M059J (cell line): ENCODE measurements at places on chromosomes 7 and 10. TPM values are rescaled to one million over a fixed set of nuclear protein-coding genes. Genes with fewer than 3 reads are reported as not detected.
A peak's percentile ranks its signal among the peaks of the same experiment; 100 is the strongest.

The BMPER gene
- 1.5 and 2.3 TPM in 2 replicates for total RNA-seq

The SPDYE6 gene
- total RNA-seq = not detected in 2 replicates

DNA sequence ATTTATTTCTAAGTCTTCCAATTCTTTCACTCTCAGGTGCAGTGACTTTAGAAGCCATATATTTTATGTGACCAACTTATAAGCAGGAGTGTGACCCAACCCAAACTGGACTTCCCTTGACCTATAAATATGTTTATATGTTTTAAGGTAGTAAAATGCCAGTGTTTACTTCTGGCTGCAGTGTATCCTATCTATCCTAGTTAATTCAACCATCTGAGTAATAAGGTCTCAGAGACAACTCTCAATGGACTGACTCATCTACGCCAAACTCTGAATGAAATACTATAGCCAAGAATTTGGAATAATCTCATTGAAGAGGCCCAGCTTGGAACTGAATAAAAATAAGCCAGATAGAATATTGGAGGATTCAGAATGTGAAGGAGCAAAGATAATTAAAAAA lies 544.5 kb upstream of the SORCS1 start:
- peak; percentile 7 for DNase-seq

- no peak for DNase-seq
Observed at GRCh38 chr10:130989670-130990232, 321.8 kb downstream of the TCERG1L start.

- no peak for DNase-seq
Observed at GRCh38 chr7:158019726-158020705, 567.6 kb downstream of the PTPRN2 start.

- DNase-seq = peak; percentile 75
Observed at GRCh38 chr10:97842656-97843280, 6.9 kb upstream of the GOLGA7B start.
